ENCODE measurements at places on chromosomes 7 and 10.

- no peak for DNase-seq
These were observed 127.7 kb upstream of the NOBOX start for GRCh38 chr7:144531181-144531580.

DNA sequence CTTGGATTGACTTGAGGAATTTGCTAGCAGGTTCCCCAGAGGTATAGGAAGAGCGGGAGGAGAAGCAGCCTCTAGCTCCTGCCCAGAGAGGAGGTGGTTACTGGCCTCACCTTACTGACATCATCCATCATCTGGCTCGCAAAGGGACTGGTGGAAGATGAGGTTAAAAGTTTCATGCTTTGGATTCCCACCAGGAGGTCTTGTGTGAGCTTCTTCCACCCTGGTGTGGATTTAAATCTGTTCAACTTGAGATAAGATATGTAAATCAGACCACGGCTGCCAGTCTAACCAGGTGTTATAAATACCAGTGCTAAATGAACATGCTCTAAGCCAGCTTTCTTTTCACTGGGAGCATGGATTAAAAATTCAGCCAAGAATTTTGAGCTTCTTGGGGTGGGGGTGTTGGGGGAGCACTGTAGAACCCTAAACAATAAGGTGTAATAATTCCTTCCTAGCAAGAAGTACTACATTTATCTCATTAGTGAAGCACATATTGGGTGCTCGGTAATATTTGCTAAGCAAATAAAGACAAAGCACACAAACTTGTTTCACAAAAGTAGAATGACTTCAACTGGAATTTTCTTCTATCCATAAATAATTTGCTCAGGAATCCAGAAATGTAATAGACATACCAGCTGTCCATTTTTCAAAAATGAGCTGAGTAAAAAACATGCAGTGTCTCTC is 7.8 kb downstream of the PROSER2 start:
- DNase-seq = no peak

GRCh38 chr7:9125246-9125645 is 691.8 kb downstream of the NXPH1 start:
- no peak for DNase-seq

GRCh38 chr10:88027570-88027969 is 164.1 kb downstream of the PTEN start:
- DNase-seq = no peak

- DNase-seq = no peak
These were observed 57.6 kb upstream of the LMTK2 start for GRCh38 chr7:98049034-98049433.

DNA sequence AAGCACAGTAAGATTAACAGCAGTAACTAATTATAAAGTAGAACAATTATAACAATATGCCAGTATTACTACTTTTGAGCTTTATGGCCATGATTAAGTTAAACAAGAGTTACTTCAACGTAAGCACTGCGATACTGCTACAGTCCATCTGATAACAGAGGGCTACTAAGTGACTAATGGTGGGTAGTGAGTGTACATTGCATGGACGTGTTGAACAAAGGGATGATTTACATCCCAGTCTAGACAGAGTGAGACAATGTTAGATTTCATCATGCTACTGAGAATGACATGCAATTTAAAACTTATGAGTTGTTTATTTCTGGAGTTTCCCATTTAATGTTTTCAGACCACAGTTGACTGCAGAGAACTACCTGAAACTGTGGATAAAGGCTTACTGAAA is 45.6 kb downstream of the TPST1 start:
- no peak for DNase-seq

DNA sequence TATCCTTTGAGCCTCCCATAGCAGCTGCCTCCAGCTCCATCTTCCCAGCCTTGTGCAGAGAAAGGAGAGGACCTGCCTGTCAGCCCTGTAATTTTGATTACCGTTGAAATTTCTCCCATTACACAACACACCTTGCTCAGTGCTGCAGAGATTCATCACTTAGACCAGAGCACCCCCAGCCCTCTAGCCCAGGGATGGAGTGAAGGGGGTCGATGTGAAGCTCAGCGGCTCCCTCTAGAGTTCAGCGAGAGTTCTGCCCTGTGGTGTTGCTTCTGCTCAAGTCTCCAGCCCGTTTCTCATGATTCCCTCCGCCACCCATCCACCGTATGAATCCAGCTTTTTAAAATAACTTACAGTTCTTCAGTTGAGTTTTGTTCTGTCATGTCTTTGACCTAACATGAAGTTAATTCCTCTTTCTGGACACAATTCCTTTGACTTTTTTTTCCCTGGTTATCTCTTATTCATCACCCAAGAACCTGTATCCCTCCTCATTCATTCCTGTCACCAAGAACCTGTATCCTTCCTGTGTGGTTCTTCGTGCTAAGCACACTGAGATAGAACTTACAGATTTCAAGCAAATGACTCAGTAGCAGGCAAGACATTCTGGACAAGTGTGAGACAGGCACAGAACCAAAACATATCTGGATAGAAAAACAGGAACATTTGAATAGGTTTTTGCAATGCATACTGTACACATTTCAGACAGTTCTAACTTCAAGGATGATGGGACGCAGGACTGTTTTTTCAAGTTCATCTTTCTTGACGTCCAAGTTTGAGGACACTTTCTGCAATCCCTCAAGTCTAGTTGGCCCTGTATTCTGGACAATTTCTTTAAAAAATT is 35.0 kb upstream of the ZNF32 start:
- DNase-seq = no peak

DNA sequence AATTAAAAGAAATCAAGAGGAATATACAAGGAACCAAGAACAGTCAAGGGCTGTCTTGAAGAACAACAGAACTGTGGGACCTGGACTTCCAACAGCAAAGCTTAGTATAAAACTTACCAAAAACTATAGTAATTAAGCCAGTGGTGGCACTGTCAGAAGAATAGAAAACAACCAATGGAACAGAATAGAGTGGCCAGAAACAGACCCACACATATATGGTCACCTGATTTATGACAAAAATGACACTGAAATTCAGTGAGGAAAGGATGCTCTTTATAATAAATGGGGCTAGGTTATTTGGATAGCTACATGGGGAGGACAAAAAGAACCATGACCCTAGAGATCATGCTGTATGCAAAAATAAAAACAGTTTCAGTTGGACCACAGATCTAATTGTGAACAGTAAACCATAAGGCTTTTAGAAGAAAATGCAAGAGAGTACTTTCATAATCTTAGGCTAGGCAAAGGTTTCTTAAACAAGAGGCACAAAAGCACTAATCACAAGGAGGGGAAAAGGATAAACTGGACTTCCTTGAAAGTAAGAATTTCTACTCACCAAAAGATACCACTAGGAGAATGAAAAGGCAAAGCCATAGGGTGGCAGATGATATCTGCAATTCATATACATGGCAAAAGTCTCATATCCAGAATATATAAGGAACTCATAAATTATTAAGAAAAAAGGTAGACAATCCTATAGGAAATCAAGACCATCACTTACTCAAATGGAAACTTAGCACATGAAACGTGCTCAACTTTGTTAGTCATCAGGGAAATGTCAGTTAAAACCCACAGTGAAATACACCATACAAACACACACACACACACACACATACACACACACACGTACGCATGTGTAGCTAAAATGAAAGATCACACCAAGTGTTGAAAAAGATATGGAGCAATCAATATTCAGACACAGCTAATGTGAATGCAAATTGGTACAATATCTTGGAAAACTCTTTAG is 20.8 kb downstream of the HYCC1 start:
- DNase-seq = no peak

DNA sequence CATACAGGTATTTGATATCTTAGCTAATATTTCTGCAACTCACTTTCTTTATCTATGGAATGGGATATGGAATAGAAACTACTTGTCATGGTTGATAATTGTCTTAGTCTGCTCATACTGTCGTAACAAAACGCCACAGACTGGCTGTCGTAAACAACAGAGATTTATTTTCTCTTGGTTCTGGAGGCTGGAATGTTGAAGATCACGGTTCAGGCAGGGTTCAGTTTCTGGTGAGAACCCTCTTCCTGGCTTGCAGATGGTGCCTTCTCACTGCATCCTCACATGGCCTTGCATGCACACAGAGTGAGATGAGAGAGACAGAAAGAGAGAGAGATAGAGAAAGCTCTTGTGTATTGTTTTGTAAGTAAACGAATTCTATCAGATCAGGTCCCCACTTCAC is 332.7 kb upstream of the MAGI2 start:
- DNase-seq = no peak

- no peak for DNase-seq
These were observed 254.1 kb upstream of the PTER start for GRCh38 chr10:16182688-16183087.

Measured in NCI-H187 (cell line).